ENCODE measurements at places on chromosomes 1 and 21.

DNA sequence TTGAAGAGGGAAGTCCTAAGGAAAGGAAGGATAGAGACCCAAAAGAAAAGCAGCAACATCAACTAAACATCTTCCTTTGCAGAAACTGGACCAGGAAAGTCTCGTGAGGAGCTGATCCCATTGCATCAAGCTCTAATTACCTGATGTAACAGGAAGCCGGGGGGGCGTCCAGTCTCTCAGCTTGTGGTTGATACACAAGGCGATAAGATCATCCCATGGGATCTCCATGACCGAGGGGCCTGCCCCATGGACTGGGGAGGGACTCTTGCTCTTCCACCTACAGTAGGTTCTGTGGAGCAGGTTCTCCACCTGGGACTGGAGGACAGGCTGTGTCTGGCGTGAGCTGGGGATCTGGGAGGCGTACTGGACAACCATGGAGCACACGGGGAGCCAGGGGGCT lies 14.8 kb upstream of the LSS start:
- no peak for DNase-seq

DNA sequence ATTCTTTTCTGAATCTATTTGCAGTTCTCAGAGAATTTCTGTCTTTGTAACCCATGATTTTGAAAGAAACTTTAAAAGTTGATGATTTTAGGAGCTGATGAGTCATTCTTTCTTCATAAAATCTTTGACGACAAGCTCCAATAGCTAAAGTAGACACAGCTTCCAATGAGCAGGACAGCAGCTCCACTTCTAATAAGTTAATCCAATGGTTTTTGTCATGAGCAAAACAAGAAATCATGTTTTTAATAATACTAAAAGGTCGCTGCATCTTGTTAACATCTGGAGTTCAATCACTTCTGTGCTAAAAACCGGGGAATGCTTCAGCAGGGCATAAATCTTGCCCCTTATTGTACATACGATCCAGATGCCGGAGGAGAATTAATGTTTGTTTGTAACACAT lies 48.9 kb upstream of the GORAB start:
- no peak for DNase-seq

- DNase-seq = no peak
Measured at GRCh38 chr1:218592688-218593087, 247.6 kb downstream of the TGFB2 start.

GRCh38 chr1:193434319-193434718 lies 247.9 kb upstream of the B3GALT2 start:
- no peak for DNase-seq

DNA sequence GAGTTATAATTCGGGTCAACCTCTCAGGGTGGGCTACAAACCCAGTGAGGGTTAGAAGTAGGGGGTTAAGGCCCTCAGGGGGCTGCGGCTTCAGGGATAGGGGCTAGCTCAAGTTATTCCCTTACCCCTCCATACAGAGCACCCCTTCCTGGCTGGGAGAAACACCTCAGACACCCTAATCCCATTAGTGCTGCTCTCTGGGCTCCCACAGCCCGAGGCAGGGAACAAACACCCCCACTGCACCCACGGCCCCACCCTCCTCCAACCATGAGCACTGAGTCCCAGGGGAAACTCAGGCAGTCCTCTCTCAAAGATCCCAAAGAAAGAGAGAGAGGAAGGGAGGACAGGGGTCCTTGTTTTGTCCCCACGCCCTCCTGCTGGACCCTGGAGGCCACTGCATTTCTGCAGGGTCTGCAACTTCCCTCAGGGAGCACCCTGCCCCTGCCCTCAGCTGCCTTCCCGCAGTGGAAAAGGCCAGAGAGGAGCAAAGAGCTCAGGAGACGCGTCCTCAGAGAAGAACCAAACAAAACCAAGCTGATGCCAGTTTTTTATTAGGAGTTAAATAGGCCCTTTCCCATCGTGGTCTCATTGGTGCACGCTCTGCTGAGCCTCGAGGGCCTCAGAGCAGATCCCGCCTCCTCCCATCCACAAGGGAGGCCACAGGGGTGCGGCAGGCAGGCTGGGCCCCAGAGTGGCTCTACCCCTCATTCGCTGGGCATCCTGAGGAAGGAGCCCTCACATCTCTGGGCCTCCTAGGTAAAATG lies 1.4 kb upstream of the S100A4 start:
- no peak for DNase-seq

- no peak for DNase-seq
Measured at GRCh38 chr1:161792740-161793139, 26.6 kb downstream of the ATF6 start.

DNA sequence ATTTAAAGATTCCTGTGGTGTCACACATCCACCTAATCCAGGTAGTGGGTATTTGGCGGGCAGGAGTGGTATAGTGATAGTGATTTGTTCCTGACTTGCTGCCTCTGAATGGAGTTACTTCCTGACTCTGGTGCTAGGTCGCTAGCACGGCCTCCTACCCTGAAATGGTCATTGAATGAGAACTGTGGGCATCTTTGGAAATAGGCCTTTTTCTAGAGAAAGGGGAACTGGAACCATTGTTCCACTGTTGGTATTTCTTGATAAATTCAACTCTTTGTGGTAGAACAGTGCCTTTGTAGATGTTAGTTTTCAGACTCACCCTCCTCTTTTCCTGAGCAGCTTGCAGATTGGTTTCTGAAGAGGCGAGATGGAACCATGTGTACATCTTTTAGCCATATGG lies 1.5 kb downstream of the QSOX1 start:
- no peak for DNase-seq

DNA sequence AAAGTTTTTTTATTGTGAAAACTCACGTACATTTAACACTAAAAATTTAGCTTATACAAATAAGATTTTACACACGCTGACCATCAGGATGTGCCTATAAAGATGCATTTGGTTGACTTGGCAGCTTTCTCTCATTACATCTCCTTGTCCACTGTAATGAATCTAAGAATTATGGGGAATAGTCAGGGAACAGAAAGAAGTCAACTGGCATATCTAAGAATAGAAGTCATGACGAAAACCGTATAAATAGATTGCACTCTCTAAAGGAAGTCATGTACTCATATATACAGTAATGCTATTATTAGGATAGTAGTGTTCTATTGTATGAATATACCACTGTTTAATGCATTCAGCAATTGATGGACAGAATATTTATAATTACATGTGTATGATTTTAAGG lies 575.8 kb upstream of the B3GALT2 start:
- DNase-seq = no peak

GRCh38 chr1:36571106-36571505 lies 88.4 kb upstream of the CSF3R start:
- DNase-seq = no peak

DNA sequence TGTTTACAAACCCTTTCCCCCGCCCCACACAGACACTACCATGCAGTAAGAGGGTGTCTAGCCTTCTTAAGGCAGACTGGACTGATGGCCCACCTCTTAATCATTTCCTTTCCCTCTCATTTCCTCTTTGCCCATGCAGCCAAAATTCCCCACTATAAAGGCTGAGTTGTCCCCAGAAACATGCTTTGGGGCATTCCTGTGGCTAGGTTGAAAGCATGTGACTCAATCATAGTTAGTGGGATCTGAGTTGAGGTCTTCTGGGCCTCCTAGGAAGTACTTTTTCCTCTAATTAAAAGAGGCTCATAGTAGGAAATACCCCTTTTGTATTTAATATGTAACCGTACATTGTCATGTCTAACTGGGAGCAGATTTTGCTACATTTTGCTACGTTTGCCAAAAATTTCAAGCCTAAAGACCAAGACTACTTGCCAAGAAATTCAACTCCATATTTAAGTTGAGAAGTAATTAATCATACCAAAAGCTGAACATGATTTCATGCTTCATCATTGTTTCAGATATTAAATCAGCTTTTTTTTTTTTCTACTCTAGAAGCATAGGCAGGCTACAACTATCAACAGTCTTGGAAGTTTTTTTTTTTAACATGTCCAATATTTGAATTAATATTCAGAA lies 174.7 kb downstream of the ADGRL4 start:
- no peak for DNase-seq

GRCh38 chr1:76048926-76049325 lies 25.6 kb upstream of the ST6GALNAC3 start:
- no peak for DNase-seq

DNA sequence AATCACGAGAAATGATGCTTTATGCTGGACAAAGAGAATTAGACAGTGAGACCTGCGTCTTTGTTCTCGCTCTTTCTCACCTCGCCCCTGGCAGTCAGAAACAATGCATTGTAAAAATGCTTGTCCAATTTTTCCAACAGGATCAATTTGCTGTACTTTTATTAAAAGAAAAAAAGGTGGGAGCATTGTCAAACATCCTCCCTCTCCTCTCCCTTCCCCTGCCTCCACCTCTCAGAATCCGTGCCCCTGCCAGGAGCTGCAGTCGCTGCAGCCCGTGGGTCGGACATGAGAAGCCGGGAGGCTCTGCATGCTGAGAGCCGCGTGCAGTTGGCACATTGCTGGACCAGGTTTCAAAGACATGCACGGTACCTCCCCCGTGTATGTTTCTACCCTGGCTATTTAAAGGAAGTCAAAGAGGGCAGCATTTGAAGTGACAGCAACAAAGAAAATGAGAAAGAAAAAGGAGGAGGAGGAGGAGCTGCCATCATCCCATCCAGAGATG lies 161.0 kb upstream of the KAZN start:
- DNase-seq = no peak

DNA sequence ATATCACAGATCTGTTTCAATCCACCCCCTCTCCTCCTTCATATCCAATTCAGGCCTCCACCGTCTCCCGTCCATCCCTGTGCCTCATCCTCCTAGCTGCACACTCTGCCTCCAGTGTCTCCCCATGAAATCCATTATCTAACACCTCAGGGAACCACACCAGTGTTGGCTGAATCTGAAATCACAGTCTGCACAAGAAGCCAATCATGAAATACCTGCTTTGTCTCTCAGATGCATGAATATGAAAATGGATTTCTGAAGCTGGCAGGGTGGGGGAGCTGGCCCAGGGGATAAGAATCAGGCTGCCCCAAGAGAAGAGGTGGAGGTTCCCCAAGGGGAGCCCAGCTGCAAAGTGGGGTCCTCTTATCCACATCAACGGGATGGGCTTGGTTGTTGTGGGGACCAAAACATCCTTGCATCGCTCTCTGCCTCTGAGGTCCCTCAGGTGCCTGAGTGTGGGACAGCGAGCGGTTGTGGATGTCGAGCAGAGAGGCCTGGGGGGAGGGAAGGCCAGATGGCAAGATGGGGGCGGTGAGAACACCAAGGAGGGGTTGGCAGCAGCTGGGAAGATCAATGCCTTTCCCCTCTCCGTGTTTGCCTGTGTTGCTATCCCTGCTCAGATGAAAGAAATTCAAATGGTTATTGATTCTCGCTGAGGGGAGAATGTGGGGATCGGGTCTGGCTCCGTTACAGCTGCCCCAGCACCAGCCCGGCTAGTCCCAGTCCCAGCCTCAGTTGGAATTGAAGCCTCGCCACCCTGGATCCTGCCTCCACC lies 237.3 kb upstream of the POU3F1 start:
- no peak for DNase-seq

Data from natural killer cell treated with Interleukin-12 subunit alpha and Interleukin-12 subunit beta and Interleukin-15 and Interleukin-18, amount 100 ng/mL, for 72 hours (primary cell).